ENCODE measurements at places on chromosomes 11 and 22.

GRCh38 chr22:44362249-44363012 is 49.7 kb upstream of the SHISAL1 start:
- no peak for DNase-seq

GRCh38 chr11:121618516-121618915 is 165.7 kb upstream of the SORL1-AS1 start:
- DNase-seq = no peak

DNA sequence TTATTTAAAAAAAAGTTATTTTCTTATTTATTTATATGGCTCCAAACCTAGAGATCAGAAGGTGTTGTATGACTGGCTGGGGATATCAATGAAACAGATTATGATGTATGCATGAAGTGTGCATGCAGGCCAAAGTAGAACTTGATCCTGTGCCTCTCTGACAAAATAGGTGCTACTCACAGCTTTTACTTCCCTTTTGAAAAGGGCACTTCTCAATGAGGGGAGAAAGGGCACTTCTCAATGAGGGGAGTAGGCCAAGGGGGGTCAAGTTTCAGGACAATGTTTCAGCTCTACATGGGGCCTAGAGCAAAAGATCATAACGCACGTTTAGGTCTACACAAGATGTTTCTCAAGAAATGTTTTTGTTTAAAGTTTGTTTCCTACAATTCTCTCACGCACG is 397.5 kb downstream of the ETS1 start:
- no peak for DNase-seq

- DNase-seq = no peak
Observed at GRCh38 chr11:18614667-18615066, 15.1 kb downstream of the MISFA start.

DNA sequence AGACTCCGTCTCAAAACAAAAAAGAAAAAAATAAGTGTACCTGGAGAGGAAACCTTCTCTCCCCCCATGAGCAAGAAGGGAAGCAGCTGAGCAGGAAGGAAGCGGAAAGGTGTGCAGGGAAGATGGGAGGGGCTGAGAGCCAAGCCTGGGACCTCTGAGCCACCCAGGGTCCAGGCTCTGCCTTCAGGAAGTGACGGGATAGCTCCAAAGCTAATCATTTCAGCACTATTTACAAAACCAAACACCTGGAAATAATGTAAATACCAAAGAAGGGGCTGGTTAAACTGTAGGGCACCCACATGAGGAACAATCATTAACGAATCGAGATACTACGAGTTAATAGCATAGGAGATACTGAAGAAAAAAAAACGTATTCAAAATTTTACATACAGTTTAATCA is 27.9 kb downstream of the ARRB1 start:
- DNase-seq = no peak

DNA sequence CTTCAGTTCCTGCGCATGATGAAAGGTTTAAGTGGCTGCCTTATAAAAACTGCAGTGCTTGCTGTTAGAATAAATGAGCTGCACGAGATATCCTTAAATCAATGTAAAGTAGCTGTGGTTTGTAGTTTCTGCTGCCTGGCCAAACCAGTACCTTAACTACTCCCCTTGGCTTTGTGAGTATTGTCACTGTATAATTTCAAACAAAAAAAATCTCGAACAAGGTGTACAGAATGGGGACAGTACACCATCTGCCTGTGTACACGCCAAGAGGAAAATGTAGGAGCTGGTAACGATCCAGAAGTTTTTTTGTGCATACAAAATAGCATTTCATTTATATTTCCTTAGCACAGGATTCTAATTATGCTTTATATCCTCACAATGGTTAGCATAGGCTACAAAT is 20.6 kb upstream of the NDUFC2 start:
- DNase-seq = no peak

DNA sequence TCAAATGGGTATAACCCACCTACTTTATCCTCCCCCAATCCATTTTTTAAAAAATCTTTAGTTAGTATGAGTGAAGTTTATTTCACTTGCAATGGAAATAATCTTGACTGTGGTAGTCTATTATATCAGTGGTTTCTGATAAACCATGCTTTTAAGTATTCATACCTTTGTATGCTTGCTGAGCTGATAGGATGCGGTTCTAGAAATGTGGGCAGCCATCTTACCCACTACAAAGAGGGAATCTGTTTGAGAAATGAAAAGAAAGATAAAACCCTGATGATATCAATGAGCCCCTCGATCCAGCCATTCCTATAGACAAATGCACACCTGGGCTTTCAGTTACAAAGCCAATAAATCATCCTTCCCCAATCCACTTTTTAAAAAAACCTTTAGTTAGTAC is 13.8 kb upstream of the PVALB start:
- DNase-seq = no peak

DNA sequence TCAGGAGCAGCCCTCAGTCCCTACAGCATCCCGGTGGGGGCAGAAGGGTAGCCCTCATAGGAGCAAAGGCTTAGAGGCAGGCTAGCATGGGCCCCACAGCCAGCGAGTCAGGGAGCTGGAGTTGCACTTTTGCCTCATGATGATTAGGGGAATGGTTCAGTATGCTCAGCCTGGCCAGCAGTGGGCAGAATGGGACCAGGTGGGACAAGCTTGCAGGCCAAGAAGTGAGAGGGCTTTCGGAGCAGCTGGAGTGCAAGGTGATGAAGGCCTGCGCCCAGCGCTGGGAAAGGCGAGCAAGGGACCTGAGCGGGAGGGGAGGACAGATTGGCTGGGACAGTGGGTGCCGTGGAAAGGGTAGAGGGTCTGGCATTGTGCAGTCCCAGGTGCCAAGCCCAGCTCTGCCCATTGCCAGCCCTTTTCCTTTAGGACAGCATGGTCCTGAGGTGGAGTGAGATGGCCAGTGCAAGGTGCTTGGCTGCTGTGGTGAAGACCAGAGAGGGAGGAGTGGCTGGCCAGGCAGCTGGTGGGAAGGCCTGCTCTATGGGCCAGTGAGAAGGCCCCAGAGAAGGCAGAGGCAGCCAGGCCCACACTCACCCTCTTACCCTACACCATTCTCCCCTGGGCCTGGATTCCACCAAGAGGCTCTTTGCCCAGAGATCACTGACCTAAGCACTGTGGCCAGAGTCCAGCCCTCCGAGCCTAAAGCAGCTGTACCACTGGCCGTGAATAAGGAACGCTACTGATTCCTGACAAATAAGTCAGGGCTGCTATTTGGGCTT is 47.9 kb upstream of the SUSD2 start:
- DNase-seq = no peak

- no peak for DNase-seq
Observed at GRCh38 chr11:20362481-20362880, 1.0 kb upstream of the HTATIP2 start.

GRCh38 chr11:39571081-39571480 is 1888.4 kb downstream of the LRRC4C start:
- DNase-seq = no peak

DNA sequence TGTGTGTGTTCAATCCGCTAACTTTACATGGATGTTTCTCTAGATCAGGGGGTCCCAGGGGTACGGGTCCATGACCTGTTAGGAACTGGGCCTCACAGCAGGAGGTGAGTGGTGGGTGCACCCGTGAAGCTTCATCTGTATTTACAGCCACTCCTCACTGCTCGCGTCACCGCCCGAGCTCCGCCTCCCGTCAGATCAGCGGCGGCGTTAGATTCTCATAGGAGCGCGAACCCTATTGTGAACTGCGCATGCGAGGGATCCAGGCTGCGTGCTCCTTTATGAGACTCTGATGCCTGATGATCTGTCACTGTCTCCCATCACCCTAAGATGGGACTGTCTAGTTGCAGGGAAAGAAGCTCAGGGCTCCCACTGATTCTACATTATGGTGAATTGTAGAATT is 31.9 kb downstream of the MRGPRD start:
- no peak for DNase-seq

- DNase-seq = no peak
Observed at GRCh38 chr11:114466742-114467141, 27.5 kb downstream of the REXO2 start.

DNA sequence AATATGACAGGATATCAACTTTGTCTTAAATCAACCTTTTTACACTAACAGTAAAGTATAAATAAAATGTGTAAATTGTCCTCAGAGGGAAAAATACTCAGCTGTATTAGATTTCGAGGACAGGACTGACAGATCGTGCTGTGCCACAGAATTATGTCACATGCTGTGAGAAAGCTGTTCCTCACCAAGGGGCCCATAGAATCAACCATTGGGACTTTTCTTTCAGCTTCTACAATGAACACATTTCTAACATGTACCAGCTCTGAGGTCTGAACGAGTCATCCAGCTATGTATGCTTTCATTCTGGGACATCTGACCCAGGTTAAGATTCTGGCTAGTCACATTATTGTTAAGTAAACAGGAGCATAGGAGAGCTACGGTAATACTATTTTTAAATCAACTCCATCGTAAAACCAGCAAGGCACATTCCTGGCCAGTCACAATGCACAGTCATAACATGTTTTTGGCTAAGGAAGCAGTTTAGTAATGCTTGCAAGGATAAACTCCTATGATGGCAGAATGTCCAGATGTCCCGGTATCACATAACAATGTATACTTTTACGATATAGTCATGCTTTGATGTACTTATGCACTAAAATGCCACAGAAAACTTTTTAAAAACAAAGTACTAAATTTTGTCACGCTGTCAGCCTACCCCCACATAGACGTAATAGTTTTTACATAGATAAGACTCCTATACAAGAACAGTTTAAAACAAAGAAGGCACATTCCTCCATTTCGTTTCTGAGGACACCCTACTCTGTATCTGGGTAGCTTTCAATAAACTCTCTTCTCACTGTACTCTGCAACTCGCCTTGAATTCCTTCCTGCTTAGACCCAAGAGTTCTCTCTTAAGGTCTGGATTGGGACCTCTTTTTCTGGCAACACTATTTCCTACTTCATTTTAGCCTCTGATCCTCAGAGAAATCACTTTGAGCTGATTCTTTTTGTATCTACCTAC is 27.4 kb downstream of the ZNF214 start:
- DNase-seq = no peak

- DNase-seq = no peak
Observed at GRCh38 chr11:86117712-86118063, 48.8 kb upstream of the PICALM start.

- no peak for DNase-seq
Observed at GRCh38 chr11:3890014-3890413, 34.5 kb downstream of the STIM1 start.

DNA sequence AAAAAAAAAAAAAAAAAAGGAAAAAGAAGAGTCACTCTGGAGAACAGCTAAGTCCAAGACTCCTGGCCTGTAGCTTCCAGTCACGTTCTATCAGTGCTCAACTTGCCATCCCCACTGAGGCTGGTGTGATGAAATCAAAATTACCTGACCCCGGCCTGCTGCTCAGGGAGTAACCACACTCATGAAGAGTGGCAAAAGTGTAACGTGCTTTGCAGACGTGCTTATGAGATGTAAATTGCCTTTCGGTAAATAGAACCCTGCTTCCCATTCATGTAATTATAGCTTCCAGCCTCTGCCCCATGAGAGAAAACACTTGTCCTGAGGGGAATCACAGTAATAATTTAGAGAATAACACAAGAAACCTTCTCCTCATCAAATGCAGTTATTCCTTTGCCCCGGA is 28.2 kb upstream of the CHKA start:
- DNase-seq = no peak

DNA sequence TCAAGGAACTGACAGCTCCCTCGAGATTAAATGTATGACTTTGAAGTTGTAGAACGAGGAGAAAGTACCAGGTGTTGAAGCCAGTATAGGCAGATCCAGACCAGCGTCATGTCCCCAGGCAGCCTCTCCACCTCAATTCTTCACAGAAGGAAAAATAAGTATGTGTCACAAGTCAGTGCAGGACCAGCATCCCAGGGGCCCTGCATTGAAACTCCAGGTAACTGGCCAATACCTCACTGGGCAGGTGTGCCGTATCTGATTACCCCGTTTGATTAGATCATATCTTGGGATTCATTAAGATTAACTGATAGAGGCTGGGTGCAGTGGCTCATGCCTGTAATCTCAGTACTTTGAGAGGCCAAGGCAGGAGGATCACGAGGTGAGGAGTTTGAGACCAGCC is 466.7 kb upstream of the B3GAT1 start:
- DNase-seq = no peak

GRCh38 chr11:31788085-31788484 is 23.0 kb downstream of the PAX6 start:
- DNase-seq = no peak

GRCh38 chr11:45457649-45458048 is 171.5 kb upstream of the SYT13 start:
- DNase-seq = no peak

GRCh38 chr11:77074205-77074604 is 7.4 kb downstream of the CAPN5 start:
- DNase-seq = no peak

GRCh38 chr22:25368271-25368670 is 148.8 kb downstream of the CRYBB2 start:
- no peak for DNase-seq

GRCh38 chr11:68002938-68003845 is 705 bp downstream of the UNC93B1 start:
- DNase-seq = peak; percentile 50

DNA sequence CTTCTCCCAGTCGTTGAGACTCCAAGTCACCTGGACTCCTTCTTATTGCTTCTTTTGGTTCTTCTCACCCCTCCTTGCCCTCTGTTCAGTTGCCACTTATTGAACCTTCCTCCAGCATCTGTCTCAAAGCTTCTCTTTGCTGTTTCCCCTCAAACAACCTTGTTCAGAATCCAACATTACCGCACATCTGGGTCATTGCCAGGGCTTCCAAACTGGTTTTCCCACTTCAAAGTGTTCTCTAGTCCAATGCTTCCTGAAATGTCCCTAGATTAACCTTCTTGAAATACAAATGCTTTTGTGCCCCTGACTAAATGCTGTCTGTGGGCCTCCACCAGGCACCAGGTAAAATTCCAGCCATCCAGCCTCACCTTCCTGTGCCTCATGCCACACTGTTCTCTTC is 100.8 kb upstream of the TTC12 start:
- no peak for DNase-seq

GRCh38 chr11:57793351-57794115 is 31.9 kb downstream of the CTNND1 start:
- no peak for DNase-seq

Data from head of caudate nucleus (tissue), 42 donors.